NK-92 treated with Interleukin-12 subunit alpha and Interleukin-12 subunit beta, amount 100 ng/mL, for 24 hours (cell line): ENCODE measurements at places on chromosomes 4 and X.

DNA sequence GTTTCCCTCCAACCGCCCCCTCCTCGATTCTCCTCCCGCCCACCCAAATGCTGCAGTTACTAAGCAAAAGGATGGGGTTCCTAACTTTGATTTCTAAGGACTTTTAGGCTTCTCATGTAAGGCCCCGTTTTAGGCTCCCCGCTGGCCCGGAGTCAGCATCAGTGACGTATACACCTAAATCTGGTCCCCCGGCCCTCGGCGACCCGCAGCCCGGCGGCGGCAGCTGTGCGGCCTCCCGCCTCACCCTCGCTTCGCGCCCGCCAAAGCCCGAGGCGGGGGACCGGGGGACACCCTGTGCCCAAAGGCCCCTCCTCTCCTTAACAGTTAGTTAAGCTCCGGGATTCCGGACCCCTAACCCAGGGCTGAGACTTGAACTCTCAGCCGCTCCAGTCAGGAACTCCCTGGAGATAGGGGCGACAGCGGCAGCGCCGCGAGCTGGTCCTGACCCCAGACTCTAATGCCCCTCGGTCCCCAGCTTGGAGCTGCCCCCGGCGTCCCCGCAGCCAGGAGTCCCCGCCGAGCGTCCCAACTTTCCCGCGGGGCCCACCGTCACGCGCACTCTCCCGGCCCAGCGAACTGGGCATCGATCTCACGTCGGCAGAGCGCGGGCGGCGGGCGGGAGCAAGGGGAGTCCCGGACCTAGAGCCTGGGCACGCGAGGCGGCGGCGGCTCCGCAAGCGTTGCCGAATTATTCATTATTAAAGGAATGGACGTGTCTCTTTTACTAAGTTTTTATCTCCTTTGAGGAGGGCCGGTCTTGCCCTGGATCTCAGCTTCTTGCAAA, 1.5 kb upstream of the NR3C2 start:
- DNase-seq: no peak

GRCh38 chr4:154942176-154942575, 161.1 kb downstream of the RBM46 start:
- DNase-seq: no peak

GRCh38 chr4:150896497-150896896, 118.6 kb downstream of the LRBA start:
- DNase-seq: no peak

DNA sequence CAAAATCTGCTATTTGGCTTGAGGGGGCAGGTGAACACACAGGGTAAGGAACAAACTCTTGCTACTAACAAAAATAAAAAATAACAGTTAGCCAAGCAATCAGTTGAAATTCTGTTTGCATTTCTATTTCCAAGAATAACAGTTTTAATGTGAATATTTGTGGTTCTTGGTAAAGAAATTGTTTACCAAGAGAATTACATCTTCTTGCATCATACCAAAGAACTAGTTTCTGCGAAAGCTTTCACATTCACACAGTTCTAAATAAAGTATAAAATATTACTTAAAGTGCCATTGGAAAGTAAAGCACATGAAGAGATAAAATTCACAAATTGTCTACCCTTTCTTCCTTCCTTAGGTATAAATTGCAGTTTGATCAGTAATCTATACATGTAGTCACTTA, 54.4 kb downstream of the KLHL4 start:
- no peak for DNase-seq

DNA sequence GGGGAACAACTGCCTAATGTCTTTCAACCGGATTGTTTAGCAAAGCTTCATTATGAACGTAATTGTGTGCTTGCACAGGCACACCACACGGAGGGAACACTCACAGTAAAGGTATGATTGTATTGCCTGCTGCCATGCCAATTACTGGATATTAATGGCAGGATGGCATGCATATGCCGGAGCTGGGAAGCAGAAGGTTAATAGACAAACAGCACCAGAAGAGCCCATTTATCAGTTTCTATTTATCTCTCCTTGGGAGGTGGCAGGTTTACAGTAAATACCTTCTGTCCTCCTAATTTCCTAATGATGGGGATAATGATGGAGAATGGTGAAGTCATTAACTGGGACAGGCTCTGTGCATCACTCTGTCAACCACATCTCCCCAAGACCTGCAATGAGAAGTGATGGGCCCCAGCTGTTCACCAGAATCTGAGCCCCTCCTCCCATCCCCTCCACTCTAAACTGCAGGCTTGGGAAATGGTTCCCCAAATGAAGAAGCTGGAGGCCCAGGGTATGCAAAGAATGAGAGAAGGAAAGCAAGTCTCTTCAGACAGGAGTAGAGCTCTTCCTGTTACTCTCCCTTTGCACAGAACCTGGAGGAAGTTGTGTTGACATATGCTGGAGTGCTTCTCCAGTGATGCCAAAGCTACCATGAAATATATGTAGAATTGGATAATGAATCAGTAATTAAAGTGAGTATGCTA, 160.8 kb downstream of the NAA11 start:
- no peak for DNase-seq
